Activated naive CD4-positive, alpha-beta T cell treated with anti-CD3 and anti-CD28 coated beads for 36 hours (primary cell): ENCODE measurements at places on chromosomes 4 and X.

DNA sequence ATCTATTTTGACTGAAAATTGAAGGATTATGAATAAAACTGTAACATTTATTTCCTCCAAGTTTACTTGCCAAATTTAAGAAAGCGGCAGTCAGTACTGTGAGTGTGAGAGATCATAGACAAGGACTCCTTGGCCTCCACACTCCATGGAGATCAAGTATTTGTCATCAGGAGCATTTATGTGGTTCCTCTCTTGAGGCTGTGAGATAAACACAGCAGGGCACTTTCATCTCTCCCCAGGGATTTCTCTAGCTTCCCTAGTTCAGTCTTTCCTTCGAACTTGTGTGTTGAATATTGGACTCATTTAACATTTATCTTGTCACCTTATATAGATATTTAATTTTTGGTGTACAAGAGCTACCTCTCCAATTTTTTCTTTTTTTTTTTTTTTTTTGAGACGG, 40.8 kb downstream of the PDE5A start:
- no peak for DNase-seq

DNA sequence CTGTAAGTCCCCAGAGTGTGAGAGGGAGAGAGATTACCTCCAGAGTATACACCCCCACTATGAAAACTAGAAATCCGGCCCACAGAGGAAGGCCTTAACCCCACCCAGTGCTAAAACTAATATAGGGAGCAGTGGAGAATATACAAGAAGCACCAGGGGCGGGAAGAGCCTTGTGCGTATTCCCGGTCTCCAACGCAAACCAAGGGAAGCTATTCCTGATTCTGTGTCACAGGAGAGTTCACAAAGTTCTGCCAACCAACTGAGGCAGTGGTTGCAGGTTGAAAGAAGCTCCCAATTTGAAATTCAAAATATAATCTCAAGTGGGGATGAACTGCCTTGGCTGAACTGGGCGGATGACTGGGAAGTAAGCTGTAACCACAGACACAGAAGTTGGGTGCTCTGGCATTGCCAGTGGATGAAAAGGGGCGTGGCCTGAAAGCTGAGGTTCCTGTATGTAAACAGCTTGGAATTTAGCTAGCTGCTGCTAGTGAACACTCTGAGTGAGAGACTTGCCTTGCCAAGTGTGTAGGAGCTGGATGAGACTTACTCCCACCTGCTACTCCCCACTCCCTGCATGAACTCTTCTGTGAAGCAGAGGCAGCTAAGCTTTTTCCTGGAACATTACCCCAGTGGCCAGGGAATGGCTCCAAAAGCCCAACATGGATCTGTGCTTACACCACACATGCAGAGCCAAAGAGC, 32.7 kb downstream of the ELF2 start:
- DNase-seq = no peak

DNA sequence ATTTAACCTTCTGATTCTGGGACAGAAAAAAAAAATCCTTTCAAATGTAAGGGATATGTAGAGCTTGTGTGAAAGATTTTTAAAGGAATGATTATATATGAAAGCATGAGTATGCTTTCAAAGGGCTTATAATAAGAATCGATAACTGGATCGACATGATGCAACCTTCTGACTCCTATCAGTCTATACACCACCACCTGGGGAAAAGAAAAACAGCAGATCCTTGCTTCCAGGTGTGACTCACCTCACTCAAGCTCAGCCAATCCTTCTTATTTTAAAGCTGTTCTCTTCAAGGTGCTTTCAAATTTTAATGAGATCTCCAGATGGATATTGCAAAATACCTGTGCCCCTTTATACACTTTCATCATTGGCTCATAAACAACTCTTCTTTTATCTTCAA, 102.1 kb upstream of the EDNRA start:
- DNase-seq = no peak

- no peak for DNase-seq
Observed at GRCh38 chr4:157217708-157218107, 2.8 kb upstream of the GRIA2 start.

DNA sequence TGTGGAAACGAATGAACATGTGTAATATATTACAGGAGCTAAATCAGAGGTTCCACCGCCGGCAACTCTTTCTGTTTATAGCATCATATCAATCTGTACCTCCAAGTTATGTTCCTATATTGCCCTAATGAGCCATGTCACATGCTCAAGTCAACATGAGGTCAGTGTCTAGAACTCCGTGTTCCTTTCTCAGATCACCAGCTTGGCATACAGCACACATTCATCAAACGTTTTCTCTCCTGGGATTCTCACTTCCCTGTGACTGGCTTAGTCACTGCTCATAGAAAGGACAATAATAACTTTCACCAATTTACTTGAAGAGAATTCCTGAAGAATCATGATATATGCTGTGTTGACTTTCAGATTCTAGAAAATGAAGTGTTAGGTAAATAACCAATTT, 532.0 kb upstream of the SPANXN1 start:
- DNase-seq = no peak

DNA sequence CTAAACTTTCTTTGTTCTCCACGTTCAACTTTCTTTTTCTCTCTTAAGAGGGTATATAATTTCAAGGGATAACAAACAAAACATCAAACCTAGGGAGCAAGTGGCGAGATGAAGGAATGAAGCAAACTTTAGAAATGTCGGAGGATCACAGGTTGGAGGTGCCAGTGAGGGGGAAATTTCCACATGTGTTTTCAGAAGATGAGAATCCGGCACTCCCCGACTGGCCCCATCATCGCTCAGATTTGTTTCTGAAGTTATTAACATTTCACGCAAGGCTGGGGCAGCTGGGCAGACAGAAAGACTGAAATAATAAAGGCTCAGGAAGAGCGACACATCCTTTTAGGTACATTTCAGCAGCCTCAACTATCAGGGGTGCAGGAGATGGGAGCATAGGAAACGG, 134.9 kb downstream of the SMIM20 start:
- DNase-seq = no peak

- no peak for DNase-seq
Observed at GRCh38 chr4:119946359-119946758, 120.3 kb downstream of the MAD2L1 start.

DNA sequence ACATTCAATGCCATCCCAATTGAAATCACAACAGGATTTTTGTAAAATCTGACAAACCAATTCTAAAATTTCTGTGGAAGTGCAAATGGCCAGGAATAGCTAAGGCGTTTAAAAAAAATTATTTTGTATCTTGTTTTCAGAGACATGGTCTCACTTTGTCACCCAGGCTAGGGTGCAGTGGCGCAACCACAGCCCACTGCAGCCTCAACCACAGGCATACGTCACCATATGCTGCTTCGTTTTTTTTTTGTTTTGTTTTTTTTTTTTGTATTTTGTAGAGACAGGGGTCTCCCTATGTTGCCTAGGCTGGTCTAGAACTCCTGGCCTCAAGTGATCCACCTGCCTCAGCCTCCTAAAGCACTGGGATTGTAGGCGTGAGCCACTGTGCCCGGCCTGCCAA, 24.5 kb downstream of the ZNF41 start:
- DNase-seq = no peak

DNA sequence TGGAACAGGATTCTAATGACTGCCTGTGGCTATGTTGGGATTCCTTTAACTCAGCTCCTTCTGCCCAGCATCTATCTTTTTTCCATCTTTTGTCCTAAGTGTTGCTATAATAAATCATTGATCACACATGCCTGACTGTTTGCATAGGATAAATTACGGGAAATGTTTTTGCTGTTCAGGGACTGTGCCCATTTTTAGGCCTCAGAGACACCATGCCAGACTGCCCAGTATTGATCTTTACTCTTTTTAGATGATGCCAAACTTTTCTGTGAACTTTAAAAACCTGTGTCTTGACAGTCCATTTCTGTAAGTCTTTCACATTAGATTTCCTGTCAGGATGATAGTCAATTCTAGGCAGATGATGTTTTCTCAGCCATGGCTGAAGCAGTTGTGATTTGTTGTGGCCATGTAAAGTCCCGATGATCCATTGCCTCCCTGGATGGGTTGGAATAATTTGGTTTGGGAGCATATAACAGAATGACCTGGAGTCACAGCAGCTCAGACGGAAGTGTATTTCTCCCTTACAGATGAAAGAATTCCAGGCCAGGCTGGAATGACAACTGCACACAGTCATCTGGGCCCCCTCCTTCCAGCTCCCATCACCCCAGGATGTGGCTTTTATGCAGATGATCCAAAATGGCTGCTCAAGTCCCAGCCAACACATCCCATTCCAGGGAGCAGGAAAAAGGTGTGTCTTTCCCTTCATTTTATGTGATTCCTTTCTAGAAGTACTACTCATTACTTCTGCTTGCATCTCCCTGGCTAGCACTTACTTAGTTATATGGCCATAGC, 3.4 kb downstream of the HTT-AS start:
- DNase-seq = no peak

DNA sequence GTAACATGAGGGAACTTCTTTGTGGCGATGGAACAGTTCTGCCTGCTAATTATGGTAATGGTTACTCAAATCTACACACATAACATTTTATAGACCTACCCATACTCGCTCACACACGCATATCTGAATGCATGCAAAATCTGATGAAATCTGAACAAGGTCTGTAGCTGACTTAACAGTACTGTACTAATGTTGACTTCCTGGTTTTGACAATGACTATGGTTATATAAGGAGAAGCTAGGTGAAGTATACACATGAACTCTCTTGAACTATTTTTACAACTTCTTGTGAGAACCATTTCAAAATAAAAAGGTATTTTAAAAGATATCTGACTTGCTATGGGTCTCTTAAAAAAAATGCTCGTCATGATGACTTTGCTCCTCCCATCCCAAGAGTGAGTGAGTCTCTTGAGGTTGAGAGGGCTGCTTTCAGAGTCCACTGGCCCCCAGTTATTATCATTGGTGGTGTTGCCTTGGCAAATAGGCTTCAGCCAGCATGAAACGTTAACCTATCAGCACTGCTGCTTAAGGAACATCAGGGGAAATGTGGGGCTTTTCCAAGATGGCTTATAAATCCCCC, 99.8 kb downstream of the MTMR1 start:
- no peak for DNase-seq

DNA sequence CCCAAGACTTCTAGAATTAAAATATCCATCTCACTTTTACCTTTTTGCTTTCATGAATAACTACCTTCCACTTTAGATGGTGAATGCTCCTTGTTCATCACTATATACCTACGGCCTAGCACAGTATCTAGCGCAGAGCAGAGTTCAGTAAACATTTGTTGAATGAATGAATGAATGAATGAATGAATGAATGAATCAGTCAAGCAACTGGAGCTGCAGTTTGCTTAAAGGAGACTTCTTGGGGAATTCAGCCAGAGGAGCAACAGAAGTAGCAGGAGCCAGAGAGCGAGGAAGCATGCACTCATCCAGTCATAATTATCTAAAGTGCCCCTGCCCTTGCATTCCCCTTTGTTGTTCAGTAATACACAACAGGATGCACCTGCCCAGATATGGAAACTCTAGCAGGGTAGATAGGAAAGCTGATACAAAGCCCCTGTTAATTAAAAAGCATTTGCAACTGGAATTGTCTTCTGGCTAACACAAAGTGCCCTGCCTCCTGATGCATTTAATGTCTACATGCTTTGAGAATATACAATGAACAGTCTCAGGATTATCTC, 103.0 kb upstream of the MBNL3 start:
- DNase-seq = no peak

DNA sequence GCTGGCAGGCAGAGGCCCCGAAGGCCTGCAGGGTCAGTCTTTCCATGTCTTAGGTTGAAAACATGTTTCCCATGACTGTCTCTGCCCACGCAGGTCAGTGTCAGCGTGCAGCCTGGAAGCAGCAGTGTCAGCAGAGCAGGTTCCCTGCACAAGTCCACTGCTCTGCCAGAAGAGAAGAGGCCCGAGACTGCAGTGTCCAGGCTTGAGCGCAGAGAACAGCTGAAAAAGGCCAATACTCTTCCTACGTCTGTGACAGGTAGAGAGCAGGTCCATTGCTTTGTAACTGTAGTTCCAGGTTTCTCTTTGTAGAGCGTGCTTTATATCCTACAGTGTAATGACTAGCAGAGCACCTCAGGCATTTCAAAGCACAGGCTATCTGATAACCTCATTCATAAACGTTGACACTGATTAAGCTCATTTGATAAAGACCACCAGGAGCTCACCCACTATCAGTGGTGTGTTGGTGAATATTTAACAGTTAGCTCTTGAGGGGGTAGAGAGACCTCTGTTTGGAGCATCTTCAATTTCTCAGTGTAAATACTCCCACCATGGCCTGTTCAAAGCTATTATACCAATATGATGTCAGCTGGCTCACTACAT, 63.2 kb downstream of the AASDH start:
- no peak for DNase-seq

- peak; percentile 46 for DNase-seq
Observed at GRCh38 chr4:2537011-2537830, 774 bp downstream of the FAM193A start.

- DNase-seq = peak; percentile 11
Observed at GRCh38 chrX:130097507-130098209, 12.6 kb downstream of the ELF4 start.

DNA sequence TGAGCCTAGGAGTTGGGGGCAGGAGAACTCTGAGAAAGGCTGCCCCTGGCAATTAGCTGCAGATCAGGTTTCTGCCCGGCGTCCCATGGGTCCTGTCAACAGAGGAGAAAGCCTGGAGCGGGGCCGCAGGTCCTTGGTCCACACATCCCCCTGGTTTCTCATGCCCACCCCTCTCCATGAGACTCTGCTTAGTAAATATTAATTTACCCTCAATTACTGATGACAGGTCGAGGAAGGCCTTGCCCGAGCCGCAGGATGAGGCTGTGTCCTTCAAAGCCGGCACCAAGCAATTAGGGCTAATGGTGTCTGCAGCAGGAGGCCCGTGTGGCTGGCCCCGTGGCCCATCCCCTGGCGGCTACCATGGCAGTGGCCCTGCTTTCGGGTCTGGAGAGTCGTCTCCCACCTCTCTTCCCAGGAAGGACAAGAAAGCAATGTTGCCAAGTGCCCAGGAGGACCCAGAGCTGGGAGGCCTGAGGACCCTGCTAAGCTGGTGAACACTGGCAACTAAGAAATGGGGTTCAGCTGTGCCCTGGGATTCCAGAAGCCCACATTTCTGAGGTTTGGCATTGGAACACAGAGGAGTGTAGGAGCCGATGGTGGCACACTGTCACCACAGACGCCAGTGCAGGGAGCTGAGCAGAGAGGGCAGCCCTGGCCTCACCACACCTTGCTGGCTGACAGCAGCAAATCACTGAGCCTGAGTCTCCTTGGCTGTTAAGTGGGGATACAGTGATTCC, 114.6 kb downstream of the CPZ start:
- DNase-seq = no peak

DNA sequence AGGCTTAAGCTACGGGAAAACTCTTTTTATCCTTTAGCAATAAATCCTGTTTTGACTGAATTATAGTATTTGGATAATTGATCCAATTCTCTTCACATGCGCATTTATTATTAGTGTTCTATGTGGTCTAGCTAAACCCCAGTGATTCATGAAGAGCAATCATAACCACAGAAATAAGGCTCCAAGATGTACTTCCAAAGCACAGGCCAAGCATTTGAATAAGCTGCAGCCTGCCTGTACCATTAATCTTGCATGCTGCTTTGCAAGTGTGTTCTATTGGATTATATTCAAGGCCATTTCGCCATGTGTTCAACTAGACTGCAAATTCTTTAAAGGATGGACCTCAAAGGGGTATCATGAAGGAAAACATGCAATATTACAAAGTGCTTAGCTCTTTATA, 385.2 kb upstream of the FAT1 start:
- no peak for DNase-seq
